ENCODE measurements at places on chromosomes 5 and 9.

DNA sequence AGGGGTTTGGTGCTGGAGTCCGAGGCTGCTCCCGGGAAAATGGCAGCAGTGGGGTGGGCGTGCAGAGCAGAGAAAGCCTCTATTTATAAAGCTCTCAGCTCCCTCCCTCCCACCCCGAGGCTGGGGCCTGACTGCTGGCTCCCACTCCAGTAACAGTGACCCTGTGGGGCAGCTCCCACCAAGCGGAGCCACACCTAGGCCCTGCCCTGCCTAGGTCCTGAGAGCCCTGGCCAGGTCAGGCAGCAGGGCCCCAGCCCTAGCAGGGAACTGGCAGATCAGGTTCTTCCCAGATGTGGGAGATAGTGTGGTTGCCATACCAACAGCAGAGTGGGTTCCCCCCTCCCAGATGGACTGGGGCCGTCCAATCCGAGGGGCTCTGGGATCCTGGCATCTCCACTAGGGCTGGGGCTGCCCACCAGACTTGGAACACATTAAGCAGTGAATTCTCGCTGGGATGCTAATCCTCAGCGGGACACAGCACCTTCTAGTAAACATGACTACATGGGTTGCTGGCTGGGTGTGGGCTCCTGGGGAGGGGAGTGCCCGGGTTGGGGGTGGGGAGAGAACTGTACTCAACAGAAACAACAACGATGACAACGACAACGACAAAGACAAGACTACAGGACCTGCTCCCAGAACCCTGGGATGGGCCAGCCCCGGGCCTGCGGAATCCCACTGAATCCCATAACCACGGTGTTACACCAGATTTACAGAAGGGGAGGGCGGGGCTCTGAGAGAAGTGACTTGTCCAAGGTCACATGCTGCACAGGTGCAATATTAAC, 1.5 kb downstream of the SH3GLB2 start:
- no peak for DNase-seq

- no peak for DNase-seq
Observed at GRCh38 chr9:124877021-124877782, 15.3 kb downstream of the ARPC5L start.

DNA sequence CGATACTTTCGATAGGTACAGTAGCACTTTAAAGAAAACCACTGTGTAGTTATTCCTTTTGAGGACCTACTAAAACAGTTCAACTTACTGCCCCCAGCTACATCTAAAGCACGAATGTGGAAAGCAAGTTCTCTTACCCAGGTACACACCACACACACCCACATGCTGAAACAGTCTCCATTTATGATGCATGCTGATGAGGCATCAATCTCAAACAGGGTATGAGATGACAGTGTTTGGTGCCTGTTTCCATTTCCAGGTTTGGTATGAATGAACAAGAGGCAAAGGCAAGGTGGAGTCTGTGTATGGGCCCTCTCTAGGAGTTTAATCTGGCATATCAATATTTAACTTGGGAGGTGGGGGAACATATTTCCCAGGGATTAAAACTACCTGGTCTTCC, 13.9 kb downstream of the HMGXB3 start:
- DNase-seq, result no peak

DNA sequence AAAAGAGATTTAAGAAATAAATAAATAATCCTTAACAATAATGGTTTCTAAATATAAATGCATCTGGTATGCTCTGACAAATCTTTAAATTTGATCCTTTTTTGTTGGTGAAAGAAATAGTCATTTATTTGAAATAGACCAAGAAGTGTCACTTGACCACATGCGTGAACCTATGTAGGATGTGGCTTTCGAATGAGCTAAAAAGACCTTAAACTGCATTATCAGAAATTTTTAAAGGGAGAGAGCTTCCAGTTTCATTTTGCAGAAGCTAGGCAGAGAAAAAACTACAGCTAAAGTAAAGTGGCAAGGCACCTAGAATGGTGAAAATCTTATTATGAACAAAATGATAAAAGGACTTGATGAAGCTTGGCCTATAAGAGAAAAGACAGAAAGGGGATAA, 309.2 kb upstream of the EFNA5 start:
- no peak for DNase-seq

GRCh38 chr5:177403102-177403791, 2.8 kb upstream of the PFN3 start:
- DNase-seq, result no peak

DNA sequence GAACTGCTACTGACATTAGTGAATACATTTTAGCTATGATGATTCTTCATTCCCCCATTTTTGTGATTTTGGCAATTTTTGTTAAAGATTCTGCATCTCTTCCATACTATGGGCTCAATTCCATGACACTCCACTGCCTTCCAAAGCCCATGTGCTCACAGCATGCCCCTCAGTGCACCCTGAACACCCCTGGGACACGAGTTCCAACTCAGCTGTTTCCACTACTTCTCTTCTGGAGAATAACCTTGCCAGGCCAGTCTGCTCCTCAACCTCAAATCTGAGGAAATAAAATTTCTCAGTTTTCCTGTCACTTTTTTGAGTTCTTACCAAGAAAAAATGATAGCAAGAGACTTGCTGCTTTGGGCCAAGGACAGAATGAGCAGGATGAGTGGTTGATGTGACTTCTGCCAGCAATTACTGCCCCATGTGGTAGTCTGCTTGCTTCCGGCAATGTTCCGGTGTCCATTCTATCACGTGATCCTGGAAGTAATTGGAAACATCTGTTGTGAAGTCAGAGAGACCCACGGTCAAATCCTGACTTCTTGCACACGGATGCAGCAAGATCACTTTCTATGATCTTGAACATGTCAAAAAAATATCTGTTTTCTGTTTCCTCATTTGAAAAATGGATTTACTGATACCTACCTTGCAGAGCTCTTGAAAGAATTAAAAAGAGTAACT, 58.3 kb downstream of the EGFLAM start:
- no peak for DNase-seq

DNA sequence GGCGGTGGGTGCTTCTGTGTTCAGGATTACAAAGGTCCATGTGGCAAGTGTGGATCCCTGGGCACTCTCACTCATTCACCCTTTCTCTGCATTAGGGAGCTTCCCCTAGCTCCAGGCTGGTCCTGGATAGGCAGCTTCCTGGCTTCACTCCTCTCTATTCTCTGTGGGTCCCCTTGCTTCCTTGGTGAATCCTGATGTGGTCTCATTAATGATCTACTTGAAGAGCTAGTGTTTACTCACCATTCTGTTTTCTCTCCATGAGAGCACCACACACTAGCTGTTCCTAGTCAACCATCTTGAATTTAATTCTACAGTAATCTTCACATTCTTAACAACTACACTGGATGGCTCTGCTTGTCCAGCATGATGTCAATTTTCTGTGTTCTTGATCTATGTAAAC, 90.0 kb upstream of the PLPPR1 start:
- no peak for DNase-seq

DNA sequence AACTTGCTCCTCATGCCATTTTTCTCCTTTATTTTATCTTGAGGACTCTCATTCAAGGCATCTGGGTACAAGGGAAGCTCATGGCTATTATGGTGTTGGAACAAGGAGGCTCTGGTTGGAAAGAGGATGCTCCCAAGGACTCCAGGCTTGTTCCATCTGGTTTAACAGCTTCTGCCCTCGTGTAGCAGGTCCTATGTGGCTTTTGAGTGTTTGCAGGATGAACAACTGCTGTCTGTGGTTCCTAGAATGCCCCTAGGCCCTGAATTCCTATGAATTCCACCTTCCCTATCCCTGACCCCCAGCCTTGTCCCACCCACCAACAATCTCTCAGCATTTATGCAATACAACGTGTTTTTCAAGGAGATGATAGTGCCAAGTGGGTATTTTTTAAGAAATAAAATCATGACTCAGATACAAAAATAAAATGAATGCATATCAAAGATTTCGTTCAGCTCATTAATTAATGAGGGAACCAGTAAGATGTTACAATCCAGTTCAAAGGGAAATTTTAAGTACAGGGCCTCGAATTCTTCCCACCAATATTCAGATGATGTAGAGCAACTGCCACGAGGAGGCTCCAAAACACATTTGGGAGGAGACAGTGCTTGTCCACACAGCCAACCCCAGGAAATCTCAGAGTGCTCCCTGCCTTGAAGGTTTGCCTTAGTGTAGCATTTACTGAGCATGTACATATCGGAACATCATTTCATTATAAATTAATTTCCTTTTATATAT, 182.0 kb downstream of the MUSK start:
- no peak for DNase-seq

GRCh38 chr5:113989278-113989912, 372.5 kb upstream of the KCNN2 start:
- DNase-seq, result no peak

GRCh38 chr5:67746103-67746502, 469.5 kb upstream of the PIK3R1 start:
- DNase-seq, result no peak

- DNase-seq, result no peak
Observed at GRCh38 chr5:109605207-109605730, 84.5 kb upstream of the MAN2A1 start.

- no peak for DNase-seq
Observed at GRCh38 chr9:93253633-93254032, 69.7 kb downstream of the WNK2 start.

GRCh38 chr9:19631181-19631580, 157.7 kb downstream of the SLC24A2 start:
- no peak for DNase-seq

GRCh38 chr5:135135530-135136226, 101.7 kb upstream of the PITX1 start:
- DNase-seq, result no peak

DNA sequence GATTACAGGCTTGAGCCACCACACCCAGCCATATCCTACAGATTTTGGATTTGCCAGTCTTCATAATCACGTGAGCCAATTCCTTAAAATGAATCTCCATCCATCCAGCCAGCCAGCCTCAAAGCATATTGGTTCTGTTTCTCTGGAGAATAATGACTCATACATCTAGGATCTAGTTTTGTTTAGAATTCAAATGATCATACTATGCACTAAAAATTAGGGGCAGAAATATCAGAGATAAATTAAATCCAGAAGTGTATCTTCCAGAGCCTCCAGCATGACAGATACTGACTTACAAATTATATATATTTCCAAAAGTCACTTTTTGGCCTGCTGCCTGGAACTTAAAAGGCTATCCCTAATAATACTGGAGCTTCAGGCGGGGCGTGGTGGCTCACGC, 119.1 kb upstream of the NR5A1 start:
- DNase-seq, result no peak

DNA sequence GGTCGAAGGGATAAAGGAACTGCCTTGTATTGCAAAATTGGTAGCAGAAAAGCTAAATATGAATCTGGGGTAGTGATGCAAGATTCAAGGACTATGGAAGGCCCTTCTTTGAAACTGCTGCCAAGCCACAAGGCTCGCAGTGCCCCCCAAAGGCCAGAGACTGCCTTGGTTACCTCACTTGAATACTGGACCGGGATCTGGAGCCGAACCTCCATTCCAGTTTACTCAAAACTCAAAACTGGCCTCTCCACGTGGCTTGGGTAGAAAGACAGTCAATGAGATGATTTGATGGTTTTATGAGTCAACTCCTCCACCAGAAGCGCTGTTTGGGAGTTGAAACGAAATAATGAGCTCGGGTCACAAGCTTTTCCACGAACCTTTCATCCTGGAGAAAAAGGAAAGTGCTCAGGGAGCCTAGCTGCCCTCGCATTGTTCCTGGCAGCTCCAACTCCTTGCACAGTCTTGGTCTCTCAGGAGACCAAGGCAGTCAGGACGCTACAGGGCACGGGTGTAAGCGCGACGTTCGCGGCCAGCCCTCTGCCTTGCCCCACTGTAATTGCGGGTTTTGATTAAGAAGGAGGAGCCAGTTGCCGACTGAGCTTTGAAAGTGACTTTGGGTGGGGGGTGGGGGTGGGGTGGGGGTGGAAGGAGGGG, 2.8 kb downstream of the ST8SIA4 start:
- no peak for DNase-seq

DNA sequence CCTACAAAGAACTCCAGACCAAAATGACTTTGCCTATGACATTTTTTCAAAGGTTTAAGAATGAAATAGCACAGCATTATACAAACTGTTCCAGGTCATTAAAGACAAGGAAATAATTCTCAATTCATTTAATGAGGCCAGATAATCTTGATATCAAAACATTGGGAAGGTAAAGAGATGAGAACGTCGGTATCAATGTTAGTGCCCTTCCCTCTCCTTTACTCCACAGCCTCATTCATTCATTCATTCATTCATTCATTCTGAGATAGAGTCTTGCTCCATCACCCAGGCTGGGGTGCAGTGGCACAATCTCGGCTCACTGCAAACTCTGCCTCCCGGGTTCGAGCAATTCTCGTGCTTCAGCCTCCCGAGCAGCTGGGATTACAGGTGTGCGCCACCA, 64.0 kb downstream of the NACC2 start:
- no peak for DNase-seq

DNA sequence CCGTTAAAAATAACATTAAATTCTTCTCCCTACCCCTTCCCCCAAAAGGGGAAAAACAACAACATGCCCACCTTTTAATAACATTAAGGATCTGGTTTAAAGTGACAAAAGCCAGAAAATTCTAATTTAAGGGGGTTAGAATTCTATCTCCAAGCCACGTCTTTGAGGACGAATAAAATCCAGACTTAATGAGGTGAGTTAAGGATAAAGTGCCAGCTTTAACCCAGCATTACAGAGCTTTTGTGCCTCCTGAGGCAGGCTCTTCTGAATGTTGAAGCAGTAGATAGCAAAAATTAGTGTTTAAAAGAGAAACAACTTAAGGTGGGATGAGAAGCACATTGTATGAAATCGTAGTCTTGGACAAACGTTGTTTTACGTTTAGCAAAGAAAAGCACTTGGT, 329.0 kb upstream of the MPDZ start:
- DNase-seq, result no peak

DNA sequence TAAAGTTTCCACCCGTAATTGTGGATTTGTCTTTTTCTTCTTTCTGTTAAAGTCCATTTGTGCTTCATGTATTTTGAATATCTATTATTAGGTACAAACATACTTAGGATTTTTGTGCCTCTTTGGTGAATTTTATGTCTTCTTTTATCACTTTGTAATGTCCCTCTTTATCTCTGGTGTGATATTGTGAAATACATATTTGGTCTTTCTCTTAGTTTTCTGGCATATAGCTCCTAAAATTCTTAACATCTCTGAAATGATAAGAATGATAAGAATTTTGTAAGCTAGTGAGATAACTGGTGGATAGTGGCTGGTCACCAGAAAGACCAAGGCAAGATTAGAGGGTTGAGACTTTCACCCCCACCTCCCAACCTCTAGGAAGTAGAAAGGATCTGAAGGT, 111.1 kb downstream of the KCTD16 start:
- DNase-seq, result no peak

- no peak for DNase-seq
Observed at GRCh38 chr9:136372561-136373299, 739 bp downstream of the CARD9 start.

- DNase-seq, result no peak
Observed at GRCh38 chr5:68287976-68288706, 72.6 kb downstream of the PIK3R1 start.
